ENCODE measurements at places on chromosomes 7 and 10.
A peak's percentile ranks its signal among the peaks of the same experiment; 100 is the strongest.

GRCh38 chr10:21449288-21449966 is 76.1 kb downstream of the SKIDA1 start:
- H3K27me3 ChIP-seq, result no peaks in the 10 kb centered on the region
- H3K27ac ChIP-seq, result no peak overlapping the region
- no peak for DNase-seq
- no peaks in the 10 kb centered on the region for H3K4me1 ChIP-seq
- H3K4me3 ChIP-seq, result no peak overlapping the region
- no peaks in the 10 kb centered on the region for H3K36me3 ChIP-seq

GRCh38 chr7:2732959-2733584 is 45.1 kb downstream of the AMZ1 start:
- no peak for DNase-seq
- H3K4me3 ChIP-seq, result no peak overlapping the region
- peaks cover 24% of the 10 kb centered on the region for H3K36me3 ChIP-seq
- peaks cover 75% of the 10 kb centered on the region for H3K4me1 ChIP-seq

DNA sequence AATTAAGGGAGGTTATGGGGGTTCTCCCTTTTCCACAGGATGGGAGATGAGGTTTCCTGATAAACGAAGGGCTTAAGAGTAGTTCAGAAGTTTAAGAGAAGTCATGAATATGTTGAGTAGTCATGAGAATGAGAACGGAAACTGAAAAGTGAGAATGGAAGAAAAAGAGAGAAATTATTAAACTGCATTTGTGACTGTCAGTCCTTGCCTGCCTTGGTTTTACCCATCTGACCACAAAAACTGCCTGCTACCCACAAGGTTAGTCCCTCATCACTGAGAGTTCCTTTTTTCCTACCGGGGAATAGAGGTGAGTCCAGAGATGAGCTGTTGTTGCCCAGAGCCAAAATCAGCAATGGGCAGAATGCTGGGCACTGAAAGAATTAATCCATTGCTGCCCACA is 174.1 kb upstream of the BET1 start:
- no peak overlapping the region for H3K4me3 ChIP-seq
- H3K27me3 ChIP-seq, result no peaks in the 10 kb centered on the region
- no peaks in the 10 kb centered on the region for H3K36me3 ChIP-seq
- DNase-seq, result no peak

DNA sequence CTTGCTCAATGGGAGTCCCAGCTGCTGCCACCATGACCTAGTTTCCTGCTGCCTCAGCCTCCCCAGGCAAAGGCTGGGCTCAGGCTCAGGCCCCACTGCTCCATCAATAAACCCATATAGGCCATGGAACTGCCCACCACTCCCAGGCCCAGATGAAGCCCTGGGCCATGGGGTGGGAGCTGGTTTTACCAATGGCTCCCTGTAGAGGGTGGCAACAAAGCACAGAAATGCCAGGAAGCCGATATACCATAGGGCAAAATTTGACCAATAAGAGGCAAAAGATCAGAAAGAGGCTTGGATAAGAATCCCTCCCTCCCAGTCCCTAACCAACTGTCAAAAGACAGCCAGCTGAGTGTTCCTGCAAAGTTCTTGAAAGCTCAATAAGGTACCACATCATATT is 101.8 kb upstream of the DOCK1 start:
- DNase-seq, result no peak
- no peak overlapping the region for H3K27ac ChIP-seq
- no peaks in the 10 kb centered on the region for H3K36me3 ChIP-seq
- H3K27me3 ChIP-seq, result no peaks in the 10 kb centered on the region

- H3K27me3 ChIP-seq, result no peaks in the 10 kb centered on the region
- no peak overlapping the region for H3K4me3 ChIP-seq
- no peak overlapping the region for H3K27ac ChIP-seq
- H3K4me1 ChIP-seq, result no peaks in the 10 kb centered on the region
- no peaks in the 10 kb centered on the region for H3K36me3 ChIP-seq
- DNase-seq, result no peak
These were observed 65.8 kb downstream of the KLF6 start for GRCh38 chr10:3719024-3719843.

GRCh38 chr10:129655007-129655678 is 188.1 kb downstream of the MGMT start:
- peaks cover 7% of the 10 kb centered on the region for H3K36me3 ChIP-seq
- H3K27me3 ChIP-seq, result no peaks in the 10 kb centered on the region
- peaks cover 8% of the 10 kb centered on the region for H3K4me1 ChIP-seq
- no peak overlapping the region for H3K27ac ChIP-seq
- no peak overlapping the region for H3K4me3 ChIP-seq

DNA sequence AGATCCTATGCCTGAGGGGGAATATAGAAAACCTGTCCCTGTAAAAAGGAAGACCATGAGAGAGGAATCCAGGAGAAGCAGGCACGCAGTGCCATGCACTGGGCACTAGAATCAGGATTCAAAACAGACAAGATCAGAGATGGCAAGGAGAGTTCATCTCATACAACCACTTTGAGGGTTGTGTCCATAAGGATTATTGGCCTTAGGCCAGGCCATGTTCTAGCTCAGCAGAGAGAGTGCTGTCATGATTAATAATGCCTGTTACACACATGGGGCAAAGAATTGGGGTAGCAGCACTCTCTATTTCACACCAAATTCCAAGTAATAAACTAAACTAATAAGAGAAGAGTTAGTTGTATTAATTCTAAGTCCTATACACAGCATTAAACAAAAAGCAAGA is 29.1 kb downstream of the EZH2 start:
- H3K27me3 ChIP-seq, result no peaks in the 10 kb centered on the region
- H3K36me3 ChIP-seq, result no peaks in the 10 kb centered on the region
- H3K4me1 ChIP-seq, result peaks cover 2% of the 10 kb centered on the region
- DNase-seq, result no peak

DNA sequence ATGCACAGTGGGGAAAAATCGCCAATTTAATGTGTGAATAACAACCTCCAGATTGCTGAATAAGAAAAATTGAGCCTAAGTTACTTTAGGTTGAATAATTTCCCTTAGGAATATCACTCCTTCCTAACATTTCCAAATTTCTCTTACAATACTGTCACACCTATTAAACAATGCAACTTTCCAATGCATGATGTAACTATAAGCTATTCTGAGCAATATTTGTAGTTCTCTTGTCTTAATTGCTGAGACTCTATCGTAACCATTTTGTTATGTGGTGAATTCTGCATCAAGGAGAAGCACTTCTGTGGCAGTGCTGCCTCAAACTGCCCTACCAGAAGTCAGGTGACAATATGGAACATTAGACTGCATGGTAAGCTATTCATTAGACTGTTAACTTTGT is 386.7 kb upstream of the LRRN3 start:
- DNase-seq, result no peak
- H3K4me1 ChIP-seq, result no peaks in the 10 kb centered on the region
- H3K27ac ChIP-seq, result no peak overlapping the region
- H3K4me3 ChIP-seq, result no peak overlapping the region
- no peaks in the 10 kb centered on the region for H3K27me3 ChIP-seq
- H3K36me3 ChIP-seq, result no peaks in the 10 kb centered on the region

DNA sequence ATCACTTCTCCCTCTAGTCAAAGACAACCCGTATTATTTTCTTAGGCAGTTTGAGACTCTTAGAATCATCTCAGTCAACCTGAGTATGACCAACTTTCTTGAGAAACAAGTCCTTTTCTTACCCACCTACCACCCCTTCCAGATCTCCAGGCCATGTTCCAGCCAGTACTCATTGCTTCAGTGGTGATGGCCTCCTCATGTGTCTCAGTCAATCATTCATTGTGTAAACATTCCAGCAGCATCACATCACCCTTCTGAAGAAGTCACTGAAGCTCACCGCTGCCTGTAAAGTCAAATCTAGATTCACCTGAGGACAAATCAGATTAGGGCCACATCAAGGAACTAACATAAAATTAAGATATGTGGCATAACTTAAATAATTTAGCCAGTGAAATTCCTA is 467.2 kb upstream of the NRP1 start:
- H3K4me3 ChIP-seq, result no peak overlapping the region
- DNase-seq, result no peak
- H3K36me3 ChIP-seq, result no peaks in the 10 kb centered on the region

DNA sequence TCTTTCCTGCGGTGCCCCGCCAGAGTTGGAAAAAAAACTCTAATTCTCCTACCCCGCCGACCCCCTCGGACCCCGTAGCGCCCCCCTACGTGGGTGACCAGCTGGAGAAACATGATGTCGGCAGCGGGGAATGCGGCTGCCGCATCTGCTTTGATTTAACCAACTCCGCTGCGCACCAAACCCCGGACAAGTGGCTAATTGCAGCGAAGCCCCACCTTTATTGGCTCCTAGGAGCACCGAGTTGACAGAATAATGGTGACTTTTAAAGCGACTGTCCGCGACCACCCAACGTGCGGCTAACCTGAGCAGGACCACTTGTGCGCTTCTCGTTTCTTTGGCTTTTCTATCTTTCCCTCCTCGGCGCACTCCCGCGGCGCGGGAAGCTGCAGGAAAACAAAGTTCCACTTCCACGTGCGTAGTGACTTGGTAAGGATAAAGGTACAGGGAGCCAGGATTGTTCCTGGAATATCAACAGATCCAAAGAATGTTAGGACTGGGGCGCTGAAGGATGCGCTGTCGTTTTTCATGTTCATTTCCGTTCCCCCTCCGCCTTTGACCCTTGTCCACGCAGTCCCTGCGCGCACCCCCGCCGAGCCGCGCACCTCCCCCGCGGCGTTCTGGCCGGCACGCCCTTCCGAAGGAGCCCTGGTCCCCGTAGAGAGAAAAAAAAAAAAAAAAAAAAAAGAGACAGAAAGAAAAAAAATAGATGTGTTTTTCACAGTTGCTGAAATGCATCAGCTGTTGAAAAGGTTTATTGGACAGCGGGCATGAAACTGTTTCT is 1.4 kb downstream of the WNT16 start:
- peaks cover 21% of the 10 kb centered on the region for H3K4me1 ChIP-seq
- H3K27me3 ChIP-seq, result peaks cover 46% of the 10 kb centered on the region
- peak; percentile 66 for DNase-seq
- no peak overlapping the region for H3K27ac ChIP-seq
- peak overlapping the region; percentile 50 for H3K4me3 ChIP-seq

DNA sequence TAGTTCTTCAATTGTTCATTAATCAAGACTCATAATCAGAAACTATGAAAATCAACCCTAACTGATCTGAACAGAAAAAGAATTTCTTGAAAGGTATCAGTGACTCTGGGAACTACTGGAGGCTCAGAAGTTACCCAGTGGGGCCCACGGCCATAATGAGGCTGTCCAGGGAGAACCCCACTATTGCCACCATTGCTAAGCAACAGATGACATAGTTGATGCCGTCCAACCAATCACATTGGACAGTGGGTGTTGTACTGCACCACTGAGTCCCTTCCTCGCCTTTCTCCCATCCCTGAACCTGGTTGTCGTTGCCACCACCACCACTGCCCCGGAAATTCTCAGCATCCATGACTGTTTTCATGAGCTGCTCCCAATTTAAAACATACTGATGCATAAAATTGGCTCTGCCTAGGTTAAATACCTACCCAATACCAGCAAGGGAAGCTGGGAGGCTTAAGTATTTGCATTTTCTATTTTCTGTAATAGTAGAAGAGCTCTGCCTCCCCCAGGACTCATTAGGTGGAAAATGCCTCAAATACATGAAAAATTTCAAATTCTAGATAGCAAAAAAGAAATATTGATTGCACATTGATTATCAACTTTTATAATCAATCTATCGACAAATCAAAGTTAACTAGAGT is 26.7 kb upstream of the USP6NL start:
- H3K27me3 ChIP-seq, result no peaks in the 10 kb centered on the region
- H3K4me1 ChIP-seq, result no peaks in the 10 kb centered on the region
- H3K27ac ChIP-seq, result no peak overlapping the region

DNA sequence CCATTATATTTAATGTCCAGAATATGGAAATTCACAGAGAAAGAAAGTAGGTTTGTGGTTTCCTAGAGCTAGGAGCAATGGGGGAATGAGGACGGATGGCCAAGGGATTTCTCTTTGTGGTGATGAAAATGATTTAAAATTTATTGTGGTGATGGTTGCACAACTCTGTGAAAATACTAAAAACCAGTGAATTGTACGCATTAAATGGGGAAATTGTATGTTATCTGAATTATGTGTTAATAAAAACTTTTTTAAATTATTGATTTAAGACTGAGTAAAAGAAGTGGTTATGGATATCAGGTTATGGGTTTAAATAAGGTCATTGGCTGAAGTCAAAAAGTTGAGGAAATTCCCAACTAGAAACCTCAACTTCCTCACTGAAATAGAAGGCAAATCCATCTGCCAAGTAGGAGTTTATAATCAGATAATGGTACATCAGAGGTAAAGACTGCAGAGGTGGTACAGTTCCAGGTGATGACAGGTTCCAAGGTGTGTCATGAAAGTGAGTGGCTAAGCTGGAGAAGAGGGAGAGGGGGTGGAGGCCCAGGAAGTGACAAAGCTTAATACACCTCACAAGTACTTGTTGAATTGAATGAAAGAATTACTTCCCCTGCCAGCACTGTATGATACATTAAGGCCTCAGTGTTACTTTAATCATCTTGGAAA is 68.9 kb upstream of the CCDC71L start:
- H3K27ac ChIP-seq, result no peak overlapping the region
- H3K4me1 ChIP-seq, result no peaks in the 10 kb centered on the region
- H3K4me3 ChIP-seq, result no peak overlapping the region
- no peaks in the 10 kb centered on the region for H3K36me3 ChIP-seq

DNA sequence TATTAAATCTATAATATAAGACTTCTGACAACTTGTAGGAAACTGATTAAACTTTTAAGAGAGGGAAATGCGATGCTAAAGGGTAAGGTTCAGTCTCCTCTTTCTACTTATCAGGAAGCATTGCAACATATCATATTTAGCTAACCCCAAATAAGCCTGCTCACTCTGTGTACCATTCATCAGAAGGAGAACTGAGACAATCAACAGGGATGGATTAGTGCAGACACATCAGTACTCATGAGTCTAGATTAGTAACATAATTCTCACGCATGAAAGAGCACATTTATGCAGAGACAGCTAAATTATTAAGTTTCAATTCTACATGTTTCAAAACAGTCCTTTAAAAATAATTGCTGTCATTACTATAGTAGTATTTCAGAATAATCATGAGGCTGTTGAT is 354.2 kb upstream of the ZWINT start:
- no peaks in the 10 kb centered on the region for H3K36me3 ChIP-seq
- no peaks in the 10 kb centered on the region for H3K27me3 ChIP-seq
- no peak for DNase-seq
- H3K27ac ChIP-seq, result no peak overlapping the region
- no peaks in the 10 kb centered on the region for H3K4me1 ChIP-seq

- no peaks in the 10 kb centered on the region for H3K27me3 ChIP-seq
- H3K4me1 ChIP-seq, result no peaks in the 10 kb centered on the region
- no peak for DNase-seq
- H3K36me3 ChIP-seq, result no peaks in the 10 kb centered on the region
- H3K27ac ChIP-seq, result no peak overlapping the region
These were observed 341.4 kb upstream of the PODXL start for GRCh38 chr7:131897790-131898165.
